OCI-M1 (cell line): ENCODE measurements at places on chromosomes 6 and 20.

- DNase-seq: no peak
Measured at GRCh38 chr20:9515214-9515585, 810 bp downstream of the LAMP5 start.

GRCh38 chr20:11432407-11432806 is 485.3 kb upstream of the BTBD3 start:
- peak; percentile 36 for DNase-seq

DNA sequence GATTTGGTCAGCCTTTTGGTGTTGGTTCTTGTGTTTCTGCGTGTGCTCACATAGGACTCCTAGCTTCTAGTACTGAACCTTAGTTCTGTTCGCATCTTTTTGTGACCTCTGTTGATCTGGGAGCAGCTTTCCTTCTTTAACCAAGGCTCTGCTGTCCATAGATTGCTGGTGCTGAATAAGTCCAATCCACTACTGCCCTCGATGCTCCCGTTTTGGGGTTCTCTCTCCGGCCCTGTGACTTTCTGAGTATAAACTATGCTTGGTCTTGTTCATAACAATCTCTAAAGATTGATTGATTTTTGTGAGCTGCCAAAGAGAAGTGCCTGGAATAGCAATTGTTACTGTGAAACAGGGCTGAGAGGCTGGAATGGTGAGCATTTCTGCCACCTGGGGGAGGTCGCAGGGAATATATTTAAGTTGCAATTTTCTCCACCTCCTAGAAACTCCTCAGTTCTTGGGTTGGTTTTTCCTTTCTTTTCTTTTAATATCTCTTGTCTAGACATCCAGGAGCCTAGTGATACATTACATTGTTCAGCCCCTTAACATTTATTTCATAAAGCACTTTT is 422.9 kb upstream of the CHD6 start:
- no peak for DNase-seq

- peak; percentile 46 for DNase-seq
Measured at GRCh38 chr20:46523696-46524328, 10.5 kb upstream of the ZNF334 start.

DNA sequence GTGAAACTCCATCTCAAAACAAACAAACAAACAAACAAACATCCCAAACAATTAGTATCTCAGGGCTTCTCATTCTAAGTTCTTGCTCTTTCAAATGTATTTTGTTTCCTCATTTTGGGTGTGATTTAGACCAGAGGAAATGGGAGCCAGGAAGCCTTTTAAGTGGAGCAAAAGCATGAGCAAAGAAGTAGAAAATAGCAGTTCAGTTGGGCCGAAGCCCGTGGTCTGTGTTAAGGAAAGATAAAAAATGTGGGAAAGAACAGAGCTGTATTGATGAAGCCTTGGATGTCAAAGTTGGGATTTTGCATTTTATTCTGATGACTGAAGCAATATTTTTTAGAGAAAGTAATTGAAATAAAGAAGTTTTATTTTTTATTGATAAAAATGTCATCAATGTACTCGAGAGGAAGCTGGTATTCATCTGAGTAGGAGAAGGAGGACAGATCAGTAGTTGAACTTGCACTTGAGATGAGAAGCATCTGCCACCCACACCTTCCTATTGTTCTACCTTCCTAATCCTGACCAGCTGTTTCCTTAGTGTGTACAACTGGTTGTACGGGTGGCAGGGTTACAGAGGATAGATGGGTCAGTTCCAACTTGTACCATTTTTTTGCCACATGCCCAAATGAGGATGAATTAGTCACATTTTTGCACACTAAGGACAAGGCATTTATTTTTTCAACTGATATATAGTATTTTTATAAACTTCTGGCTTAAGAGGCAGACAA is 56.1 kb downstream of the KIAA0408 start:
- no peak for DNase-seq

- DNase-seq: peak; percentile 89
Measured at GRCh38 chr6:46042355-46042999, 26.8 kb upstream of the CLIC5 start.

DNA sequence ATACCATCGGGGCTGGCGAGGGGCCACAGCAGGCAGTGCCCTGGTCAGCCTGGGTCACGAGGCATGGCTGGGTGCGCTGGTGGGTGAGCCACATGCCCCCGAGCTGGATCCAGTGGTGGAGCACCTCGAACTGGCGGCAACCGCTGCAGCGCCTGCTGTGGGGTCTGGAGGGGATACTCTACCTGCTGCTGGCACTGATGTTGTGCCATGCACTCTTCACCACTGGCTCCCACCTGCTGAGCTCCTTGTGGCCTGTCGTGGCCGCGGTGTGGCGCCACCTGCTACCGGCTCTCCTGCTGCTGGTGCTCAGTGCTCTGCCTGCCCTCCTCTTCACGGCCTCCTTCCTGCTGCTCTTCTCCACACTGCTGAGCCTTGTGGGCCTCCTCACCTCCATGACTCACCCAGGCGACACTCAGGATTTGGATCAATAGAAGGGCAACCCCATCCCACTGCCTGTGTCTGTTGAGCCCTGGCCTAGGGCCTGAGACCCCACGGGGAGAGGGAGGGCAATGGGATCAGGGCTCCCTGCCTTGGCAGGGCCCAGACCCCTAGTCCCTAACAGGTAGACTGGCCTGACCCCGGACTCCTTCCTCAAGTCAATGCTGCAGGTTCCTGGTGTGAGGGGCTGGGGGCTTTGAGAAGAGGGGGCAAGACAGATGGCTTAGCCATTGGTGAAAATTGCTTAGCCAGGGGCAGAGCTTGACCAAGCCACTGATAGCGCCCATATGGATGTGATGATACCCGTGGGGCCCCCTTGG is 598 bp downstream of the TMEM239 start:
- no peak for DNase-seq

DNA sequence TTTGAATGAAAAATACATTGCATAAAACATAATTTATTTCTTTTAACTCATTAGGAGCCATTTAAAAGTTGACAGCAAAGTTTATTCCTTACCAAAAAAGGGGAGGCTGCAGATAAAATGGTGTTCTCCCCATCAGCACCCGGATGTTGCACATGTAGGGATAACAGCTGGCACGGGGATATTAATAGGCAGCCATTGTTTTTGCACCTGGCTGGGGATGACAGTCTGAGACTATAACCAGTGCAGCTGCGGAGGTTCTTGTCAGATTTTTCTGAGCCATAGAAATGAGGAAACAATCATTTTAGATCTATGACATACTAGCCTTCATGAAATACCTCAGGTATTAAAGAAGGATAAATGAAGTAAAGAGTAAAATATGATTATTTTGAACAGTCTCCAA is 20.1 kb upstream of the HECA start:
- DNase-seq: no peak

DNA sequence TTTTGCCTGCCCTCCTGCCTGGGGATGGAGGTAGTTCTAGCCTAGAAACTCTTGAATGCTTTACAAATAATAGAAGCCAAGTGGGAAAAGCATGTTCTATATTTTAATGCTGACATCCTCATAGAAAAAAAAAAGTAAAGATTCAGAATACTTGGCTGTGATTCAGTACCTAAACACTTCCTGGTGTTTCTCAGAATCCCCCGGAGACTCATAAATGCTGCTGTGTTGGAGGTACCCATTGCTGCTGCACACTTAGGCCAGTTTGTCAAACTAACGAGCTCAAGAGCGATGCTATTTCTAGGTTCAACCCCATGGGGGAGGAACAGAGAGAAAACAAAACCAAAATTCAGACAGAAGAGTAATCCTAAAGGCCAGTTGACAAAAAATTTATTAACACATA is 38.8 kb upstream of the ZFP64 start:
- no peak for DNase-seq

- no peak for DNase-seq
Measured at GRCh38 chr6:148107911-148108310, 234.7 kb upstream of the SASH1 start.

- DNase-seq: no peak
Measured at GRCh38 chr6:70175770-70176169, 127.1 kb downstream of the COL9A1 start.

- peak; percentile 63 for DNase-seq
Measured at GRCh38 chr6:113065611-113066010, 718.5 kb downstream of the RFPL4B start.

DNA sequence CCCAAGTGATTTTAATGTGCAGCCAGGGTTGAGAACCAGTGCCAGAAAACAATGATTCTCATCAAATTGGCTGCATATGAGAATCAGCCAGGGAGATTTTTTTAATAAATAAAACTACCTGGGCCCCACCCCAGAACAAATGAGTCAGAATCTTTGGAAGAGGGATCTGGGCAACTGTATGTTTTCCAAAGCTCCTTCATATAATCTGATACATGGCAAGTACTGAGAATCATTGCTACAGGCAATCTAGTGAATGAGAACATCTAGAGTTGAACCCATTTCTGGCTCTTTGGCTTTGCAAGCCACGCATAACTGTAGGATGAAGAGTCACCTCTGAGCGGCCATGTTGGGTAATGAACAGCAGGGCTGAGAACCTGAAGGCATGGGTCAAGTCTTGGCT is 26.1 kb upstream of the DSP start:
- DNase-seq: no peak

DNA sequence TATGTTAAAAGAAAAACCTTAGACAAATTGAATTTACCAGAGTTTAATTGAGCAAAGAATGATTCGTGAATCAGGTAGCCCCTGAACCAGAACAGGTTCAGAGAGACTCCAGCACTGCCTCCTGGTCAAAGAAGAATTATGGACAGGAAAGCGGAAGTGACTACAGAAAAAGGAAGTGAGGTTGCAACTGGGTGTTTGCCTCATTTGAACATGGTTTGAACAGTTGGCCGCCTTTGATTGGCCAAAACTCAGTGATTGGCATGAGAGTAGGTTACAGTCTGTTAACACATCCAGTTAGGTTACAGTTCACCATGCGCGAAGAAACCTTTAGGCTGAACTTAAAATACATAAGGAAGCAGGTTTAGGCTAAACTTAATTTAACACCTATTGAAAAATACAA is 248.8 kb downstream of the TFAP2A start:
- DNase-seq: peak; percentile 70

DNA sequence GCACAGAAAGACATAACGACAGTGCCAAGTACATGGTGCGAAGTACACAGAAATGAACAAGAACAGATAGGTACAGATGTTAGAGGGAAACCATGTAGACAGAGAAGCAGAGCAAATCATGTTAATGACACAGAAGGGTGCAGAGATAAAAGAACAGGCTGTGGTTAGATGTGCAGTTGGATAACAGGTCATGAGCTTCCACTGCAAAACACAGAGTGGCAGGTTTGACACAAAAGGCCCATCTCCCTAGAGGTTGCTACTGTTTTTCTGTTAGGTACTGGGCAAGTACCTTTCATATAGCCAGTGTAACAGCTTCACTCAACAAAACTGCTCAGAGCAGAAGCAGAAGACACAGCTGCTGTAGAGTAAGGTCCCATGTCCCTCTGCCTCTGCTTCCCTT is 84.6 kb downstream of the AK9 start:
- no peak for DNase-seq

GRCh38 chr6:22141241-22141745 is 155.5 kb downstream of the PRL start:
- no peak for DNase-seq

- no peak for DNase-seq
Measured at GRCh38 chr6:103886951-103887350, 972.8 kb downstream of the HACE1 start.

- no peak for DNase-seq
Measured at GRCh38 chr6:166162599-166163342, 4.9 kb downstream of the TBXT start.

- no peak for DNase-seq
Measured at GRCh38 chr6:133918208-133918930, 29.5 kb downstream of the TCF21 start.

DNA sequence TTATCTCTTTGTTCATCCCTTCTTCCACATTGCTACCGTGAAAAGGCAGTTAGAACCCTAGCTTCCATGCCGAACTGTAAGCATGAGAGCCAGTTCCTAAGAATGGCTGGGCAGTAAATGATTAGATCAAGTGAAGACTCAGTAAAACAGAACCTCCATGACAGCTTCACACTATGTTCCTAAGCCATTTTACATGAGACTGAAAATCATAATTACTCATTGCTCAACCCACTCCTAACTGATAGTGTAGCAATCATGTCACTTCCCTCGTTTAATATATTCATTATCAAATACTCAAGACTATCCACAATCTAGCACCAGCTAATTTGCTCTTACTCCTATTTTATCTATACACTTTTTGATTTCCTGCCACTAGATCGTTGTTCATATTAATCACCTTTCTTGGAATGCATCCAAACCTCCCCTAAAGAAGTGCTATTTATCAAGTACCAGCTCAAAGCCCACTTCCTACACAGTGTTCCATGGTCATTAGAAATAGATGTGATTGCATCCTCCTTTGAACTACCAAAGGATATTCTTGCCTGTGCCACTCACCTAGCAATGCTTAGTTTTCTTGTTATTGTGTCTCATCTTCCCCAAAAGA is 6.0 kb downstream of the TMEM30A start:
- peak; percentile 40 for DNase-seq

DNA sequence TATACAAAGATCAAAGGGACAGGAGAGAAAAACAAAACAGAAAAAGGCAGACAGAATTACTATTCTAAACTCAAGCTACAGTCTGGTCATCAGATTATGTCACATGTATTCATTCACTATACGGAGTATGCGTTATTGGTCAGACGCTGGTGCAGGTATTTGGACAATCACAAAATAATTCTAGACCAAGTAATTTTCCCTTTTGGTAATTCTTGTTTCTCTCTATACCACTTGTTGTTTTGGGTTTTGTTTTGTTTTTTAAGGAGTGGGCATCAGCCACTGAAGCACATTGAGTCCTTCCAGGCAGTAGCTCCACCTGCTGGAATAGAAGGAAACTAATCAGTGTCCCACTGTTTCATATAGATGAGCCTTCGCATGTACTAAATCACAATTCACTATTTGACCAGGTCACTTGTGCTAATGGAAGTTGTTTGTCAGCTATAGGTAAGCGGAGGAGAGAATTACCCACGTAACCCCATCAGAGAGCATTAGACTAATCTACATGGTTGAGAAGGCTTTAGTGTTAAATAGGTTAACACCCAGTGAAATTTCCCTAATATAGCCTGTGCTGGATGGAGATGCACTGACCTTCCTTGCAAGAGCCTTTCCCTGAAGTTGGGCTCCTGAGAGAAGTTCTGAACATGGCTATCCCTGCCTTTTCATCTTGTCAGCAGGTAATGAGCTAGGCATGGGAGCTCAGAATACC is 77.9 kb downstream of the TNFAIP3 start:
- peak; percentile 77 for DNase-seq

- DNase-seq: peak; percentile 74
Measured at GRCh38 chr6:25173951-25174474, 105.2 kb upstream of the CARMIL1 start.

- DNase-seq: no peak
Measured at GRCh38 chr6:156857573-156857972, 80.4 kb downstream of the ARID1B start.

GRCh38 chr6:156438350-156438923 is 338.7 kb upstream of the ARID1B start:
- DNase-seq: no peak
